ENCODE measurements at places on chromosomes 7 and 10. TPM values are rescaled to one million over a fixed set of nuclear protein-coding genes. Genes with fewer than 3 reads are reported as not detected.

- no peak overlapping the region for H3K4me3 ChIP-seq
- DNase-seq, result peak; percentile 63
- H3K27me3 ChIP-seq, result no peaks in the 10 kb centered on the region
- H3K27ac ChIP-seq, result no peak overlapping the region
- H3K36me3 ChIP-seq, result no peaks in the 10 kb centered on the region
- H3K4me1 ChIP-seq, result peaks cover 5% of the 10 kb centered on the region
These were observed 133.5 kb downstream of the PTPN20 start for GRCh38 chr10:47044741-47045140.

GRCh38 chr7:149291781-149292461 lies 29.9 kb downstream of the ZNF783 start:
- no peak overlapping the region for H3K4me3 ChIP-seq
- H3K36me3 ChIP-seq, result peaks cover 14% of the 10 kb centered on the region
- no peak overlapping the region for H3K27ac ChIP-seq
- no peak for DNase-seq

GRCh38 chr7:55066524-55066923 lies 47.7 kb downstream of the EGFR start:
- no peak for DNase-seq
- peaks cover 13% of the 10 kb centered on the region for H3K4me1 ChIP-seq
- H3K4me3 ChIP-seq, result no peak overlapping the region

DNA sequence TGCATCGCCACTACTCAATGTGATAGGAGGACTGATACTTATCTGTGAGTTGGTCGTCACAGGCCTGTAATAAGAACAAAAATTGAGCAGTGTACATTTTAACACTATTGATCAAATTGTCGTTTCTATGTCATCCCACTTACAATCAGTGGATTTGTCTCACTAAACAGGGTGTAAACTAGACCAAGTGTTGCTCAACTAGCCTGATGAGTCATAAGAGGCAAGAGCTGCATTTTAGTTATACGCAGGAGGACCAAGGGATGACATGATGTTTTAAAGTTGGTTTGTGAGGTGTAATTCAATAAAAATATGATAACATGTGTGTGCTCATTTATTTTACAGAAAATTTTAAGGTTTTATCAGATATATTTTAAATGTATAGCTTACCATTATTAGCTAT lies 1239.2 kb downstream of the REEP3 start:
- H3K4me3 ChIP-seq, result no peak overlapping the region
- H3K27ac ChIP-seq, result no peak overlapping the region
- no peaks in the 10 kb centered on the region for H3K4me1 ChIP-seq
- no peaks in the 10 kb centered on the region for H3K36me3 ChIP-seq
- no peak for DNase-seq

Gene NUTM2D
- 3.7 TPM for total RNA-seq

DNA sequence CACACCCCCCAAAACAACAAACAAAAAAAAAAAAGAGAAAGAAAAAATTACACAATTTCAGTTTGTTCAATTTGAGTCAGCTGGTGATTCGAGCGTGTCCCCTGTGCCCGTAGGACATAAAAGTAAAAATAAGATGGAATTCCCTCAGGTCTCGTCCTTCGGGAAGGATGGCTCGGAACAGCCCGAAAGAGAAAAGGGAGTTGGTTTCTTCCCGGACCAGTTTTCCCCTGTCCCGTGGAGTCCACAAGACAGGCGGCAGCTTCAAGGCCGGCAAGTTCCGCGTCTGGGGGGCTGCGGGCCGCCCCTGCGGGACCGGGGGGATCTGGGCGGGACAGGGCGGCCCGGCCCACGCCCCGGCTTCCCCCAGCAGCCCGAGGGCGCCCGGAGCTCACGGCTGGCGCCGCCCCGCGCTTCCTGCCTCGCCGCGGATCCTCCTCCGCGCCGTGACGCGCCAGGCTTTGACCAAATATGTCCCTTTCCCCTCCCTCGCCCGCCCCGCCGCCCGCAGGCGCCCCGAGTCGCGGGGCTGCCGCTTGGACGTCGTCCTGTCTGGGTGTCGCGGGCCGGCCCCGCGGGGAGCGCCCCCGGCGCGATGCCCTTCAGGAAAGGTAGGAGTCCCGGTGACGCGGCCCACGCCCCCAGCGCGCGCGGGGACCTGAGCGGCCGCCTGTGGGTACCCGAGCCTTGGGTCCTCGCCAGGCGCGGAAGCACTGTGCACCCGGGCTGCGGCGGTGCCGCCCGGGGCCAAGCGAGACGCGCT lies 55.8 kb downstream of the RBM17 start:
- no peaks in the 10 kb centered on the region for H3K27me3 ChIP-seq
- peak; percentile 89 for DNase-seq
- peak overlapping the region; percentile 82 for H3K27ac ChIP-seq
- peak overlapping the region; percentile 73 for H3K4me3 ChIP-seq
- no peaks in the 10 kb centered on the region for H3K36me3 ChIP-seq

GRCh38 chr10:73113551-73113950 lies 3.3 kb downstream of the NUDT13 start:
- H3K27ac ChIP-seq, result peak overlapping the region; percentile 76
- no peaks in the 10 kb centered on the region for H3K4me1 ChIP-seq
- H3K4me3 ChIP-seq, result no peak overlapping the region
- no peaks in the 10 kb centered on the region for H3K36me3 ChIP-seq
- DNase-seq, result no peak
- no peaks in the 10 kb centered on the region for H3K27me3 ChIP-seq

- no peak overlapping the region for H3K4me3 ChIP-seq
- H3K4me1 ChIP-seq, result no peaks in the 10 kb centered on the region
- no peak for DNase-seq
- no peaks in the 10 kb centered on the region for H3K27me3 ChIP-seq
- H3K36me3 ChIP-seq, result no peaks in the 10 kb centered on the region
These were observed 57.0 kb downstream of the C1GALT1 start for GRCh38 chr7:7239346-7239745.

GRCh38 chr10:61943674-61944378 lies 42.3 kb downstream of the ARID5B start:
- peaks cover 5% of the 10 kb centered on the region for H3K4me1 ChIP-seq
- no peaks in the 10 kb centered on the region for H3K27me3 ChIP-seq
- no peak overlapping the region for H3K27ac ChIP-seq
- no peak overlapping the region for H3K4me3 ChIP-seq
- H3K36me3 ChIP-seq, result no peaks in the 10 kb centered on the region

DNA sequence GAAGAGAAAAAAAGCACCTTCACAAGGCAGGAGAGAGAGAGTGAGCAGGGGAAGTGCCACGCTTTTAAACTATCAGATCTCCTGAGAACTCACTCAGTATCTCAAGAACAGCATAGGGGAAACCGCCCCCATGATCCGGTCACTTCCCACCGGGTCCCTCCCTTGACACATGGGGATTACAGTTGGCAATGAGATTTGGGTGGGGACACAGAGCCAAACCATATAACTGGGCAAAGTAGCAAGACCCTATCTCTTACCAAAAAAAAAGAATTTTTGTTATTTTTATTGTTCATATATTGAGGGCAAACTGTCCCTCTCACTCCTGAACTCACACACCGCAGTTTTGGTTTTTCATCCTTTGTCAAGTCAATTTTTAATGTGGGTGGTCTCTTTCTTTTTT lies 18.2 kb upstream of the ZRANB1 start:
- no peaks in the 10 kb centered on the region for H3K27me3 ChIP-seq
- no peak for DNase-seq
- H3K36me3 ChIP-seq, result peaks cover 4% of the 10 kb centered on the region
- H3K4me3 ChIP-seq, result no peak overlapping the region
- H3K27ac ChIP-seq, result no peak overlapping the region

Gene CNNM1
- total RNA-seq, result 0.23 TPM

Gene GNAI1
- total RNA-seq, result 28.5 TPM

- H3K27ac ChIP-seq, result no peak overlapping the region
- H3K4me1 ChIP-seq, result no peaks in the 10 kb centered on the region
- H3K36me3 ChIP-seq, result no peaks in the 10 kb centered on the region
- no peaks in the 10 kb centered on the region for H3K27me3 ChIP-seq
These were observed 11.0 kb downstream of the MYO1G start for GRCh38 chr7:44967571-44968446.

Gene SPDYE8
- 0.11 TPM for total RNA-seq

GRCh38 chr7:47154791-47155190 lies 427.1 kb downstream of the TNS3 start:
- no peak overlapping the region for H3K27ac ChIP-seq
- DNase-seq, result no peak
- no peaks in the 10 kb centered on the region for H3K36me3 ChIP-seq
- peaks cover 6% of the 10 kb centered on the region for H3K4me1 ChIP-seq
- H3K27me3 ChIP-seq, result no peaks in the 10 kb centered on the region

Gene PRKAR1B
- 32.0 TPM for total RNA-seq

Gene CPA2
- 2.0 TPM for total RNA-seq

GRCh38 chr10:80412486-80412885 lies 4.1 kb downstream of the PRXL2A start:
- no peaks in the 10 kb centered on the region for H3K36me3 ChIP-seq
- no peak overlapping the region for H3K4me3 ChIP-seq
- peaks cover 53% of the 10 kb centered on the region for H3K4me1 ChIP-seq
- H3K27ac ChIP-seq, result no peak overlapping the region
- no peaks in the 10 kb centered on the region for H3K27me3 ChIP-seq

GRCh38 chr7:104908636-104909035 lies 105.4 kb upstream of the KMT2E start:
- no peak for DNase-seq
- no peak overlapping the region for H3K4me3 ChIP-seq
- H3K4me1 ChIP-seq, result no peaks in the 10 kb centered on the region
- no peaks in the 10 kb centered on the region for H3K36me3 ChIP-seq
- no peaks in the 10 kb centered on the region for H3K27me3 ChIP-seq

DNA sequence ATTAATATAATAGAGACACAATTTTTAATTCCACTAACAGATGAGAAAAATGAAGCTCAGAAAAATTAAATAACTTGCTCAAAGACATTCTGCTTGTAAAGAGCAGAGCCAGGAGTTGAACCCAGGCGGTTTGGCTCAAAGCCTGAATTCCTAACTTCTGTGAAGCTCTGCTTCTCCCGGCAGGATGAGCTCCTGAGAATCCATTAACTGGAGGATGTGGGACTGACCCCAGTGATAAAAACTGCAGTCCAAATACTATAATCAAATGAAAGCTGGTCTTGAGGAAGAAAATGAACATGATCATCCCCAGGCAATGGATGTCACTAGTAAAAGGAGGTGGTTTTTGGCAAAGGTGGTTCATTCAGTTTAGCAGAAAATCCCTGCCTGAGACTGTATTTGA lies 898.2 kb downstream of the CCSER2 start:
- no peak overlapping the region for H3K4me3 ChIP-seq
- no peak for DNase-seq
- no peak overlapping the region for H3K27ac ChIP-seq
- H3K36me3 ChIP-seq, result no peaks in the 10 kb centered on the region
- H3K4me1 ChIP-seq, result no peaks in the 10 kb centered on the region

Gene LRRC4
- total RNA-seq, result 14.6 TPM

DNA sequence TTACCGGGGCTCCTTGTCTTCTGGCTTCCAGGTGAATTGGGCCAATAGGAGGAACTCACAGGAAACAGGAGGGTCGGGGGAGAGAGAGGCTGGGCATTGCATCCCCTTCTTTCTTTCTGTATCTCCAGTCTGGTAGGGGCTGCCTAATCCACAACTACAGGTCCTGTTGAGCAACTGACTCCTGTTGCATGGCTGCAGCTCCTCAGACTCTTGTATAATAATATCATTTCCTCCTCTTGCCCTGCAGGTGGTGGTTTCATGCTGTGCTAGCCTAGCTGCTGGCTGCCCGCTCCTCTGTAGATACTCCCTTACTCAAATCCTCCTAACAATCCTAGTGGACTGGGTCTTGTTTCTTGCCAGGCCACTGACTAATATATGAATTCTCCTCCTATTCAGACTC lies 276.5 kb upstream of the SMIM30 start:
- H3K27me3 ChIP-seq, result no peaks in the 10 kb centered on the region
- H3K27ac ChIP-seq, result no peak overlapping the region
- H3K36me3 ChIP-seq, result no peaks in the 10 kb centered on the region
- no peaks in the 10 kb centered on the region for H3K4me1 ChIP-seq
- H3K4me3 ChIP-seq, result no peak overlapping the region
- DNase-seq, result no peak

Gene ZNF786
- total RNA-seq, result 5.5 TPM

DNA sequence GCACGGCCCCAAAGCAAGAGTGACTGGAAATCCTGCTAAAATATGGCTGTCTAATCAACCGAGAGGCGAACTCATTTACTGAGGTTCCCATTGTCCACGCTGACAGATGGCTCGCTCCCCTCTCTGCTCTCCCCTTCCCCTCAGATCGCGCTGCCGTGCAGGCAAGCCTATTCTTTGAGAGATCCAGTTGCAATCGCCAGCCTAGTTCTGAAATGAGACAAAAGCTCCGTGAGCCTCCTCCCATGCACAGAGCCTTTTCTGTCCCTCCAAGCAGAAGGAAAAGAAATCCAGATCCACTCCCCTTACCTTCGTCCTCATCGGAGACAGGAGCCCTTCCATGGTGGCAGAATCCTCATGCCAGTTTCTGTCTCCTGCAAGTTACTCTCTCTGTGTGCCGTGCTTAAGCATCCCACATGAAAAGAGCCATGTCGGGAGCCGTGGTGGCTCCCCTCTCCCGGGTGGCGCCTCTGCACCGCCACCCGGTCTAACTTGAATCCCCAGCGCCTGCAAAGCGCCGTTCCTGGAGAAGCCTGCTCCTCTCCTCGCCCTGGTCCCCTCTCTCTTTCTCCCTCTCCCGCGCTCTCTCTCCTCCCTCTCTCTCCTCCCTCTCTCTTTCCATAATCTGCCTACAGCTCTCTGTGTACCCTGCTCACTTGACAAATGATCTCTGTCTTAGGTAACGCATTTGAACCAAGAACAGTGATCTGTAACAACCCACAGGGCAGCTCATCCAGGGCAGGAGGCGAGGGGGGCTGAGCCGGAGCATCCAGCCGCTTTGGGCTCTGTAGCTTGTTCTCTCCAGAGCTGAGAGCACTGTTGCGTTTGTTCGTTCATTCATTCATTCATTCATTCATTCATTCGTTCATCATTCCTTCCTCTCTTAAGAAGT lies 156.8 kb downstream of the FRMD4A start:
- H3K27me3 ChIP-seq, result peaks cover 3% of the 10 kb centered on the region
- H3K4me1 ChIP-seq, result no peaks in the 10 kb centered on the region
- DNase-seq, result peak; percentile 66
- no peak overlapping the region for H3K4me3 ChIP-seq

Gene SHOC2
- 74.9 TPM for total RNA-seq

Gene SFMBT2
- total RNA-seq, result 11.0 TPM

DNA sequence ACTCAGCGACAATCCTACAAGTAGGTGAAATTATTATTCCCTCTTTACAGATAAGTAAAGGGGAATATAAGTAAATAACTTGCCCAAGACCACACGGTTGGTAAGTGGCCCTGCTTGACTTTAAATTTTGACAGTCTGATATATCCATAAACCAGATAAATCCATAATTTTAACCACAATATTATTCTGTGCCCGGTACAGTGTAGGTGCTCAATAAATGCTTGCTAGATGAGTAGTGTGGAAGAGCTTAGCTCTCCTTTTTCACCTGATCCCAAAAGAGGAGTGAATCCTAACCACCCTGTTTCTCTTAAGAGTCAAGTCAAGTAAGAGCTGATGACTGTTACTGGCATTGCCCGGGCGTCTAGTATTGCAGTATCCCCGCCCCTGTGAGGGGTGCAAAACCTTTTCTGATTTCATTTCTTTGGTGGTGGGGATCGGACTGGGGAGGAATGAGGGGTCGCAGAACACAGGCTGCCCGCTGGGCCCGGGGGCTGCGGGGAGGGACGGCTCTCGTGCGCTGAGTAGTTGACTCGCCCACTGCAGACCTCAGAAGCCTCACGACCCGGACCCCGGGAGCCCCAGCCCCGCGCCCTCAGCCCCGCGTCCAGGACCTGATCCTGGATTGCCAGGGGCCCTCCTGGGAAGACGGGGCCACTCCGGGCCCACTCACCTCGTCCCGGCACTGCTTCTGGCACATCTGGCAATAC lies 490 bp downstream of the KIN start:
- H3K36me3 ChIP-seq, result peaks cover 4% of the 10 kb centered on the region
- peak overlapping the region; percentile 82 for H3K27ac ChIP-seq
- H3K4me3 ChIP-seq, result peak overlapping the region; percentile 81
- H3K4me1 ChIP-seq, result peaks cover 14% of the 10 kb centered on the region

- H3K27ac ChIP-seq, result no peak overlapping the region
- no peaks in the 10 kb centered on the region for H3K36me3 ChIP-seq
- no peaks in the 10 kb centered on the region for H3K27me3 ChIP-seq
- H3K4me3 ChIP-seq, result no peak overlapping the region
These were observed 18.2 kb downstream of the SLC29A3 start for GRCh38 chr10:71337219-71337701.
